CD4-positive, alpha-beta T cell treated with Interleukin-17A for 4 hours (primary cell): ENCODE measurements at places on chromosomes 3 and 15.

DNA sequence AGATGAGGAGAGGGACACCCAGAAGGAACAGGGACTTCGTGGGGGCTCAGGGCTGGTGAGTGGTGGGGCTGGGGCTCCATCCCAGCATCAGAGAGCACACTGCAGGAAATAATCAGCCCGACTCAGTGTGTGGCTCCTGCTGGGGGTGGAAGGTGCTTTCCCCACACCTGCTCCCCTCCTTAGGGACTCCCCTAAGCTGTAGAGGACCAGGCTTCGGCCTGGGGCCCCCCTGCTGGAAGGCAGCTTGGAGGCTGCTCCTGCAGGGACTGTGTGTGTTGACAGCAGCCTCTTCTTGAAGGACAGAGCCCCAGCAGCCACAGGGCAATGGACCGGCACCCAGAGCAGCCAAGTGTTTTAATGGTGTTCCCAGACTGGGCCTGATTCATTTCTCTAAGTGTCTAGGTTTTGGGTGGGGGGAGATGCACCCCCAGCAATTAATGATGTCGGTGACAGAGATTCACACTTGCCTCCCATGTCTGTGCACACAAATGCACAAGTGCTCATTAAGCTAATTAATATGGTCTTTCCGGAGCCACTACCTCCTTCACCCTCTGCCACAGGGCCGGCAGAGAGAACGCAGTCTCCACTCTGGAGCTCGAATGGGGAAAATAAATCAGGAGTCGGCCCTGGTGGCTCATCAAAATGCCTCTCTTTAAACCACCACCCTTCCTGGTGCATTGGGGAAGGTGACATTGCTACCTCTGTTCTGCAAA, 16.9 kb upstream of the FGD5 start:
- DNase-seq = no peak

GRCh38 chr3:98528474-98529346, 3.1 kb upstream of the GPR15 start:
- no peak for DNase-seq

GRCh38 chr15:42375941-42376340, 16.6 kb downstream of the CAPN3 start:
- no peak for DNase-seq

- peak; percentile 58 for DNase-seq
Observed at GRCh38 chr3:184016811-184017671, 643 bp downstream of the ABCC5 start.

DNA sequence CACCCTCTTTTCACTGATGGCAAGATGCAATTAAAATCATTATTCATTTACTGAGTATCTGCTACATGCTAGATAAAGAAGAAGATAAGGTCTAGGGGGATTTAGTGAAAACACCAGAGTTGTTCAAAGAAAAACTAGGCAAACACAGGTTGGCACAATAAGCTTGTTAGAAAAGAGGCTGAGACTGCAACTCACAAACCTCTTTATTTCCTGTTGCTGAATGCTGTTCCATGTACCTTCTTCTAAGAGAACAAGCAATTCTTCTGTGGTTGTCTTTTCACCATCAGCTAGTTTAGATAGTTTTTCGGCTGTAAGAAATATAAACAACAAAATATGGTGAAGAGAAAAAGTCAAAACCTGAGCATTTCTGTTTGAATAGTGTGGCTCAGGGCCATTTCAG, 61.1 kb downstream of the EIF3J start:
- no peak for DNase-seq

DNA sequence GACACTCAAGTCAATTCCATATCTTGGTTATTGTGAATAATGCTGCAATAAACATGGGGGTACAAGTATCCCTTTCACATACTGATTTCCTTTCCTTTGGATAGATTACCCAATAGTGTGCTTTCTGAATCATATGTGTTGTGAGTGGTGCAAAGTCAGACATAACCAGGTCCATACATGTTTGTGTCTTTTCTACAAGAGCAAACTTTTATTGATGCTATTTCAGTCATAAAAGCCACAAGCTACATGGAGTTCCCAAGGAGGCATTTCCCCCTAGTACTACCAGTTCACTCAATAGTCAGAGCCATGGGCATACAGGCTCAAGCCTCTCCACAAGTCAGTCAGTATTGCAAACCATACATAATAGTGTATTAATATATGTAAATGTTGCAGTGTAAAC, 10.1 kb downstream of the CEP63 start:
- DNase-seq = no peak

DNA sequence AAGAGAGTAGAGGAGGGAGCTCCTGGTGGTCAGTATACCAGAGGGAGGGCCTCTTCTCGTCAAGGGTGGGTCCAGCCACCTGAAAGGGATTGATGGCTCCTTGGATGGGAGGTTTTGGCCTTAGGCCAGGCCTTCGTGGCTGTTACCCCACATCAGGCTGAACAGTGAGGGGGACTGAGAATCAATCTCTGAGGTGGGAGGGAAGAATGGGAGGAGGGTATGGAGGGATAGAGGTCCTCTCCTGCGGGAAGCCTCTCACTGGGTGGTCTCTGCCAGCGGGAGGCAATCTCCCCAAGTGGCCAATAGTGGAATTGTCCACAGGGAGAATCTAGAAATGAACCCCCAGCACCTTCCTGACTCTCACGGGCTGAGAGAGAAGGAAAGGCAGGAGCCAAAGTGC, 53.5 kb downstream of the BSN start:
- DNase-seq = no peak

DNA sequence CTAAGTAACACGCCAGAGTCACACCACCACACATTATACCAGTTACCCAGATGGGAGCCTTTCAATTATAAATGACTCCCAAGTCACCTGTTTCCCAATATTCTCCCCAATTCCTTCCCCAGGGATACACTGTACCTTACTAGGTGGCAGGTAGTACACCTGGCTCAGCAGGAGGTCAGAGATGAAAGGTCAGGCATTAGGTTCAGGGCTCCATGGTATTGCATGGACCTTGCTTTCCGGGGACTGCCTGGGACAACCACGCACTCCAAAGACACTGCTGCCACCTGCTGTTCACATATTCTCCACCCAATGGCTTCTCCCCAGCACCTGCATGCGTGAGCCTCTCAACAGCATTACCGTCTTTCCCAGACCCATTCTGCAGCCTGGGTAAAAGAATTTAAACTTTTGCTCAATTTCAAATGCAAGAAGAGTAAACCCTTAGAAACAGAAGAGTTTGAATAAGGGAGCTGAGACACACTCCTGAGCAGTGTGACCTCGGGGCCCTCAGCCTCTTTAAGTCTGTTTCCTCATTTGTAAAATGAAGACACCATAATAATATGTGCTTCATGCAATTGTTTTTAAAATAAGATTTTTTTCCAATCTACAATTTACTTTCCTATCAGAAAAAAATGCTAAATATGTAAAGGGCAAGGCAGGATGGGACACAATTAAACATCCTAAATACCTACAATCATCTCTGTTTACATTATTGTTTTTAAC, 28.0 kb upstream of the LACTB start:
- DNase-seq = peak; percentile 82

DNA sequence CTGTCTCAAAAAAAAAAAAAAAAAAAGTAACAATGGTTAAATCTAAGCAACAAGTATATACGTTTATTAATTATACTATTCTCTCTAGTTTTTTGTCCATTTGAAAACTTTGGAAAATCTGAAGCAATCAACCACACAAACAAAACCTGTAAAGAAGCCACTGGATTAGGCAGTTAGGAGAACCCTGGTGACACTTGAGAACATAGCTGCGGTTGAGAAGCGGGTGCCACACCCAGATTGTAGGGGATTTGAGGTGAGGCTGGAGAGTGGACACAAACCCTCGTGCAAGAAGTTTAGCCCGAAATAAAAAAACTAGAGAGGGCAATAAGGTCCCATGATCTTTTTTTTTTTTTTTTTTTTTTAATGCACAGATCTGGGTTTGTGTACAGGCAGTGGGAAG, 25.9 kb upstream of the ZBTB38 start:
- DNase-seq = no peak

DNA sequence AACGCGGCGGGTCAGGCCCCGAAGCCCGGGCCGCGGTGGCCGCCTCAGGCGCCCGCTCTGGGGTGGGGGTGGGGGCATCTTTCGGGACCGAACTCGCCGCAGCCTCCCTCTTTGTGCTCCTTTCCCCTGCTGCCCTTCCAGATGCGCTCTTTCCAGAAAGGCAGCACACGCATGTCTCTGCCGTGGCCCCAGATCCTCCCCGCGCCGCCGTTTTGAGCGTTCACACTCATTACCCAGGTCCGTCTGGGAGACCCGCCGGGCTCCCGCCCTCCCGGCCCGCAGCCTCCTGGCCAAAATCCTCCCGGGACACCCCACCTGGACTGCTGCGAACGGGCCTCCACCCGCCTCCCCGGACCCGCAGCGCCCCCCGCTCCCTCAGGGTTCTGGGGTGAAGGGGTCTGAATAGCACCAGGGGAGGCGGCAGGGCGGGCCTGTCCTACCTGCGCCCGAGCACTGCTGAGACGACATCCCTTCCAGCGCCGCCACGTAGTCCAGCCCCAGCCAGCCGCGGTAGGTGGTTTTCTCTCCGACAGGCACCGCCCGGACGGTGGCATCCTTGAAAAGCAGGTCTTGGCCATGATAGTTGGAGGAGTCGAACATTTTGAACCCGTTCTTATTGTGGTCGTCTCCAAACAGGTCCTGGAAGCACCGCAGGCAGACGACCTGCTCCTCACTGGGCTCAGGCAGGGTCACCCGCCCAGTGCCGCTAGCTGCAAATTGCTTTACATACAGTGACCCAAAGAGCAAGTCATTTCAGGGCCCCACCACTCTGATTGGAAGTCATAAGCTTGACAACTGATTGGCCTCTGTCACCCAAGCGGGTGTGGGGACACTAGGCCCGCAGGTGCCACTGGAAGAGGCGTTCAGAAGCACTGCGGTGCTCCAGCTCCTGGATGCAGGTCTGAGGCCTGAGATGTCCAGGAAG, 25.9 kb downstream of the MELTF start:
- peak; percentile 53 for DNase-seq

DNA sequence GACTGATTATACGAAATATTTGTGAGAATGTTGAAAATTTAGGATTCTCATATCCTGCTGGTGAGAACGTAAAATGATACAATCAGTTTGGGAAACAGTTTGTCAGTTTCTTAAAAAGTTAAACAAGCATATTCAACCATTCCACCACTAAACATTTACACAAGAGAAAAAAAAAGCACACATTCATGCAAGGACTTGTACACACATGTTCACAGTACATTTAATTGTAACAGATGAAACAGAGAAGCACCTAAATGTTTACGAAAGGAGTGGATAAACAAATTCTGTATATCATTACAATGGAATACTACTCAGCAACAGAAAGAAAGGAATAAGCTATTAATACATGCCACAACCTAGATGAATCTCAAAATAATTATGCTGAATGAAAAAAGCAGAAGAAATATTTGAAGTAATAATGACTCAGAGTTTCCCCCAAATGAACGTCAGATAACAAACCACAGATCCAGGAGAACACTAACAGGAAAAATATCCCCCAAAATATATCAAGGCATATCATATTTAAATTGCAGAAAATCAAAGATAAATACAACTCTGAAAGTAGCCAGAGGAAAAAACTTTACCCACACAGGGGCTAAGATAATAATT, 14.3 kb downstream of the ANKRD28 start:
- no peak for DNase-seq

- DNase-seq = no peak
Observed at GRCh38 chr3:167750272-167750971, 14.9 kb downstream of the SERPINI1 start.

GRCh38 chr3:61200270-61200669, 51.0 kb downstream of the FHIT start:
- no peak for DNase-seq

DNA sequence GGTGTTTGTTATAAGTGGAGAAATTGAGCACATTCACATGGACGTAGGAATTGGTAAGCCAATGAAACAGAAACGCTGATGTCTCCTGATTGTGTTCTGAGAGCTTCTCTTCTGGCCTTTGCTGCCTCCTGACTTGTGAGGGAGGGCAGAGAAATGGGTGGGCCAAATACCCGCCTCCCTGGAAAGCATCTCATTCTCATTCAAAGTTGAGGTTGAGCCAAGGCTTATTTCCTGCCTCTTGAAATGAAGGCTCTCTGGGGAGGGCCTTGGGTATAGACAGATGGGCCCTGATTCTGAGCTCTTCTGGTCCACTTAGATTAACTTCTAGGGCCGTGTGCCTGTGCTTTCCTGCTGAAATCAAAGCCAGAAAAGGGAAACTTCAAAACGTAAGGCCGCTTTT, 57.4 kb upstream of the MYZAP start:
- no peak for DNase-seq

GRCh38 chr3:51075221-51075775, 309.8 kb upstream of the MANF start:
- no peak for DNase-seq

GRCh38 chr3:177679568-177680471, 482.5 kb upstream of the TBL1XR1 start:
- DNase-seq = peak; percentile 21

DNA sequence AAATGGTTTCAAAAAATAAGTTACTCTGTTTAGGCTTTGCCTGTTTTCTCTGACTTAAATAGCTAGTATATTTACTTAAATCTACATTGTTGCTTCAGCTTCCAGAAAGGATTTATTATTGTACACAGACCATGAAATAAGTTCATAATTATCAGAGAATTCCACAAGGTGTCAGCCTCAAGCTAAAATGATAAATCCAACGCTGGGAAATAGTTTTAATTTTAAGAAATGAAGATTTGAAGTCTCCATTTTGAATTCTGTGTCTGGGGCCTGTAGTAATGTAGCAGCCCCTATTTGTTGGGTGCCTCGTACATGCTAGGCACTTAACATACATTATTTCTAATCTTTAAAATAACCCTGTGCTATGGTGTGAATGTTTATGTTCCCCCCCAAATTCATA, 92.6 kb upstream of the KCNMB2 start:
- DNase-seq = no peak

DNA sequence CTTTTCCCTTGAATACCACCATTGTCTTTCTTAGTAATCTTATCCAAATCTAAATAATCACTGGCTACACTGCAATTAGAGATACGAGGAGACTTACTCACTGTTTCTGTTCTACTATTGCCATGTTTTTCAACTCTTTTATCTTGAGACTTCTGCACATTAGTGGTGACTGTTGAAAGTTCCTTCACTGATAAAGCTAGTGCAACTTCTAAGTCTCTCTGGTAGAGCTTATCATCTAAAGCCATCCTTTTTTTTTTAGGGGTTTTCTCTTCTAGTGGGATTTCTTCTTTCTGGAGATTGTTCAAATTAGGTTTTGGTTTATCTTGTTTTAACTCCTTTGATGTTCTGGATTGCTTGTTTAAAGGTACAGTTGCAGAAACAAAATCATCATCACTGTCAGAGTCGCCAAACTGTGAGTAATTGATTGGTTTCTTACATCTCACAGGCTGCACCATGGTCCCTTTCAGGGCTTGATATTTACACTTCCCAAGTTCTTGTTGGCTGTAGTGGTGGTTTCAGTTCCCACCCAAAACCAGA, 37.7 kb downstream of the NCK1 start:
- no peak for DNase-seq
